ENCODE measurements at places on chromosomes 1 and 21. TPM values are rescaled to one million over a fixed set of nuclear protein-coding genes. Genes with fewer than 3 reads are reported as not detected.
A peak's percentile ranks its signal among the peaks of the same experiment; 100 is the strongest.

- DNase-seq: no peak
These were observed 49.6 kb upstream of the BMP8A start for GRCh38 chr1:39441797-39442196.

- DNase-seq: peak; percentile 55
These were observed 44.5 kb downstream of the SLC22A15 start for GRCh38 chr1:116020668-116021272.

GRCh38 chr1:246029616-246030015, 477.5 kb downstream of the SMYD3 start:
- no peak for DNase-seq

The RGS13 gene
- total RNA-seq: 0.10 TPM
